Fibroblast of villous mesenchyme (primary cell): ENCODE measurements at places on chromosomes 16 and 17.

- peak; percentile 89 for DNase-seq
These were observed 652 bp upstream of the SLC25A19 start for GRCh38 chr17:75289832-75290337.

GRCh38 chr17:73617501-73617900 lies 26.7 kb downstream of the SDK2 start:
- DNase-seq: no peak

DNA sequence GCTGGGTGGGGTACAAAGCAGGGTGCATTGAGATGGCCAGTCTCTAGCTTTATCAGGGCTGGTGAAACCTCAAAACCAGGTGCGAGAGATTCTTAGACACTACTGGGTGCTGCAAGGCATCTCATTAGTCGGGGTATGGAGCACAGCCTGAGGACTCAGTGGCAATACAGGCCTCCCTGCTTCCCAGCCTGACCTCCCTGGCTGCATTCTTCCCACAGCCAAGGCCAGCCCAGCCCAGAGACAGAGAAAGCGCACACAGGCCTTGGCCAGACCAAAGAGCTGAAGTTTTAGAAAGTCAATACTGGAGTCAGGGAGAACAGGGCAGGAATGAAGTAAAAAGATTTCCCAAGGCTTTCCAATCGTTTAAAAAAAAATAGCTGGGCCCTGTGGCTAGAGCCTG lies 12.5 kb downstream of the HNF1B start:
- no peak for DNase-seq

DNA sequence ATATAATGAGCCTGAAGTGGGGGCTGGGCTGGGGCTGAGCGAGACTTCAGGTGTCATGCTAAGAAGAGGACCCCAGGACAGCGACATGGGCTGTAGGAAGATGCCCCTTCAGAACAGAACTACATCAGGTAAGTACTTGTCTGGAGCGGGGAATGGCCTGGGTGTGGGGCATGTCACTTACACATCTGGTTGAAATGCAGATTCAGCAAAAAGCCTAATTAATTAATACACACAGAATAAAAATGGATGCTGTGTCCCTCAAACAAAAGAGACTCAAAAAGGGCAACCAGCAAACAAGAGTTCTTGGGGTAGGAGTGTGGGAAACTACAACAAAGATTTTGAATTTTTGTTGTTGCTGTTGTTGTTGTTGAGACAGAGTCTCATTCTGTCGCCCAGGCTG lies 11.8 kb downstream of the CMTM2 start:
- DNase-seq: no peak

DNA sequence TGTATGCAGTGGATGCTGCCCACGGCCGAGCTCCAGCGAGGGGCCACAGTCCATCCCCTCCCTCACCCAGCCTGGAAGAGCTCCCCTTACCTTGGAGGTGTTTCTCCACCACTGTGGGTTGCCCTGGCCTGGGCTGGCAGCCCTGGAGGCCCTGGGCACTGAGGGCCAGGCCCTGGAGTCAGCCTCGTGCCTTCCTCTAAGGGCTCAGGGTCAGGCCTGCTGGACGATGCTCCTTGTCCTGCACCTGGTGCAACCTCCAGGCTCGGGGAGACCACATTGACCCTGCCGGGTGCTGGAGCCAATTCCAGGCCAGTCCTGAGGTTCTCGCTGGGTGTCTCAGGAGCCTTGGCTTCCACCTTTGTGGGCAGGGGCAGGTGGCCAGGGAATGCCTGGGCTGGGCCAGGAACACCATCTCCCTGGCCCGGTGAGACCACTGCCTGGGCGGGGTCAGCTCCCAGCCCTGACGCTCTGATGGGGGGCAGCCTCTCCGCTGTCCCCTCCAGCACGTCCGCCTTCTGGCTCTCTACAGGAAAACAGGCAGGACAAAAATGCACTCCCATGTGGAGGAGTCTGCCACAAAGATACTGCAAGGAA lies 10.4 kb downstream of the MYLK3 start:
- no peak for DNase-seq

DNA sequence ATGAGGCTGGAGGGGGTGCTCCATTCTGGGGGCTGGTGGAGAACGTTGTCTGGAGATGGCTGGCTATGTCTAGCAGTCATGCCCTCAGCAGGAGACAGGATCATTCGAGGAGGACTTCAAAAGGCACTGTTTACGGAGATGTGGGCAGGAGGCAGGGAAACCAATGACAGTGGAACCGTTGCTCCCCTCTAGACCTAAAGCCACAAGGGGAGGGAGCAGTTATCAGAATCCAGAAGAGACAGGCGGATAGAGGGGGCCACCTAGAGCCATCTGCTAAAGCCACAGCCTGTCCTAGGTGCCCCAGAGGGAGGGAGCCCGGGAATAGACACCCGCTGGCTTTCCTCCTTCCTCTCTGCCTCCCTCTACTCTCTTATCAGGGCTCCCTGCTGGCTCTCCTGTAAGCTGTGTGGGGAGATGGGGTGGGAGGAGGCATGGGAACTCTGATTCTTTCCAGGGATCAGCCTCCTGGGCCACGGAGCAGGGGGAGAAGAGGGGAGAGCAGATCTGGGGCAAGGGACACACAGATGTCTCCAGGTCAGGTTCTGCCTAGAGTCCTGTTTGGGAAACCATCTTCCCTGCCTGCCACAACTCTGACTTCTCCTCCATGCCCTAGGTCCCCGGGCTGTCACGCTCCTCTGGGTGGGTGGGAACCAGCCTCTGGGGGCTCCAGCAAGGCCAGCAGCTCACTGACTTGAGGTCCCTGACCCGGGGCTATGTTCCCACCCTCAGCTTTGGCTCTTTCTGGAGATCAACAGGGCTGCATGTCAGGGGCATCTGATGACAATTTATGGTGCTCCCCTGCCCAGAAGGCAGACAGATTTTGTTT lies 42.3 kb downstream of the IRX3 start:
- DNase-seq: no peak

- no peak for DNase-seq
These were observed 76.6 kb downstream of the CLEC16A start for GRCh38 chr16:11020792-11021551.

DNA sequence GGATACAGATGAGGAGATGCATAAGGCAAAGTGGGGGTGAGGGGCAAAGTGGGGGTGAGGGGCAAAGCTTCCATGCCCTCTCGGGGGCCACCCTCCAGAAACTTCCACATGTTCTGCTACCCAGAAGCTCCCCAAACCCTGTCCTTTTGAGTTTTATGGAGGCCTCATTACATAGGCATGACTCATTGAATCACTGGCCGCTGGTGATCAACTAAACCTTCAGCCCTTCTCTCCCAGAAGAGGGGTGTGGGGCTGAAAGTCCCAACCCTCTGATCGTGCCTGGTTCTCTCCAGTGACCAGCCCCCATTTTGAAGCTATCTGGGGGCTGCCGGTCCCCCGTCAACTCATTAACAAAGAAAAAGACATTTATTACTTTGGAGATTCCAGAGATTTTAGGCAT lies 27.5 kb downstream of the ITGAE start:
- peak; percentile 56 for DNase-seq

DNA sequence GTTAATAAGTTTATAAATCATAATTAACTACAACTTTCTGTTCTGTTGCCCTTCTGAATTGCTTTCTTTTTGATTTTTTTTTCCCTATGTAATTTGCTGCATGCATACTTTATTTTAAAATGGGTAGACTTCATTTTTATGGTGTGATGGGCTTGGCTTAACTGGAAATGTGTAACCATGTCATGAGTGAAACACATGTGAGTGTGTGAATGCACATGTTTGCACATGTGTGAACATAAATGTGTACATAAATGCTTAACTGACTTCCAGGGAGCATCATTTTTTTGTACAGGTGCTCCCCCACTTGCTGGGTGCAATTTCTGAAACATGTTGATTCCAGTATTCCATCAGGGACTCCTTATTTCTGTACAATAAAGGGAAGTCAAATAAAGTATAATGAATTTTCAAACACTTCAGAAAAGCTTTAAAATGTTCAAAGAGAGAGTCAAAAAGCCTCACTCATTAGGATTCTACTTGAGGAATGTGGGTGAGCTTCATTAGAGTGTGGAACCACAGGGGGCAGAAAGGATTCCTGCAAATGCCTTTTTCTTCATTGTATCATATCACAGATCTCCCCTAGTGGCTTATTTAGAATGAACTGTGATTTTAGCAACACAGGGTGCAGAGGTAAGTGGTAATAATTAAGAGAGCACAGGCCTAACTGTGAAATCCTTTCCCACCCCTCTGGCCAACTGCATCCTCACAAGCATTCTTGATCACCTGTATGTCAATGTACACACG lies 31.7 kb upstream of the CDH11 start:
- DNase-seq: no peak

DNA sequence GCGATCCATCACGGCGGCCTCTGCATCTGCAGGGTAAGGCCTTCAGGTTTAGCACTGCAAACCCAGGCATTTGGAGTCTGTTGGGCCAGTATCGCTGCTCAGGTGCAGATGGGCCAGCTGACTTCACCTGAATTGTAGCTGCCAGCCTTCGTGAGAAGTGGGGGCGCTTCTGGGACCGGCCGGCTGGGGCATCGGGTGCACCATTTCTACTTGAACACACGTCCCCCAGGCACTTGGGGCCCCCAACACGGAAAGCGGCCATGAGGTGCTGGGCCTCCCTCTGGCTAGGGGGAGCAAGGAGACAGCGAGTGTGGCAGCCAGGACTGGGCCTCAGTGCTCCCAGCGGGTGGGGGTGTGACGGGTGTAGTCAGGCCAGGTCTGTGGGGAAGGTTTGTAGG lies 767.6 kb downstream of the KCNJ18 start:
- no peak for DNase-seq

DNA sequence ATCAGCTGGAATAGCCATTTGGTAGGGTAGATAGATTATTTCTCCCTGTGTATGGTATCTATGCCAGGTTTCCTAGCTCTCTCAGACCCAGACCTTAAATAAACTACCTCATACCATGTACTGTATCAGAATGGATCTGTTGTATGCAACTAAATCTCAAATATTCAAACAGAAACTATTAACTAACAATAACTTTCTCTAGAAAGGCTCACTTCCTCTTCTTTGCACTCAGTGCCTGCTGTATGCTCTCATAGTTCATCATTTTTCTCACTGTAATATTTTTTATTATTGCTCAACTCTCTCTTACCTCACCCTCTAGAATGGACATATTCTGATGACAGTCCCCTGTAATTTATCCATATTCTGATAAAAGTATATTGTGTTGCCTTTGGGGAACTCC lies 182.4 kb downstream of the TOX3 start:
- no peak for DNase-seq

DNA sequence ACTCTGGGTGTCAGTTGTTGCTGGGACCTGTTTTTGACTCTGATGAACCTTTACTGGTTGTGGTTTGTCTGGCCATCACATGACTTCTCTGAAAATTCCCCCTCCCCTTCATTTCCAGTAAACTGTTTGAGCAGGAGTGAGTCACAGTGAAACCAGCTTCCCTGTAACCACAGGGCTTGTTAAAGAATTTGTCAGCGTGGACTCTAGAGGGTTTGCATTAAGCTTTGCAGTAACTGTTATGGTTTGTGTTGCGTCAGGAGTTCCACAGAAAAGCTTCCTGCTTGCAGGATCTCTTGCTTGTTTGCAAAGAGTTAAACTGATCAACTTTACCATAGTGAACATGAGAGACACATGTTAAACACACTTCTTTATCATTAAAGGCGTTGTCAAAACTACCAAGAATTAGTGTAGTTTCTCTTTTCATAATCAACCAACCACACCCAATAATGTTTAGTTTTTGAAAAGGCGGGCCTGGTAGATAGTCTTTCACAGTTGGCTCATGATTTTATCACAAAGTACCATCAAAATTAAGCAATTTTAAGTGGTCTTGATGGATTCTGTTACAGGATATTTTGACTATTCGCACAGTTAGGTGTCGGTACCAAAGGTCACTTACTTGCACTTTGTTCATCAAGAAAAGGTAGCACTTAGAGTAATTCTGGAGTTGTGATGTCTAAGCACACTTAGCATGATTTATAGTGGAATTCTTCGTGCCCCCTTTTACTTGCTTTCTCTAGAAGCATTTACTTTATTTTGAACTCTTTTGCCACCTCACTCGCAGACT lies 79.3 kb downstream of the VMP1 start:
- peak; percentile 100 for DNase-seq

GRCh38 chr17:2610195-2611175 lies 17.0 kb downstream of the PAFAH1B1 start:
- DNase-seq: no peak

GRCh38 chr16:29814592-29814991 lies 1.4 kb upstream of the PAGR1 start:
- no peak for DNase-seq

DNA sequence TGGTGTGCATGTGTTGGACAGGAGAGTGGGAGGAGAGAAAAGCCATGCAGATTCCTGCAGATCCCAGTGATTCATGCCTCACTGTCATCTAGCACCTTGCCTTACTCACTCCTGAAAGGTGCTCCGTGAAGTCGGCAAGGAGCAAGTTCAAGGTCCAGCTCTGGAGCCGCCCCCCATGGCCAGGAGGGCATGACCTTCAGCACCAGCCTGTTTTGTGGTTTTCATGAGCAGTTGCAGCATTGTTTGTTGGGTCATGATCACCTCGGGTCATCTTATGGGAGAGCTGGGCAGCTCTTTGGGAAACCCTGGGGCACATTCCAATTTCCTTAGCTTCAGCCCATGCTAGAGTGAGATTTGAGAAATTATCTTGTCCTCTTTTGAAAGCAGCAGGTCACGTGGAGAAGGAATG lies 137.5 kb upstream of the IRX3 start:
- no peak for DNase-seq

DNA sequence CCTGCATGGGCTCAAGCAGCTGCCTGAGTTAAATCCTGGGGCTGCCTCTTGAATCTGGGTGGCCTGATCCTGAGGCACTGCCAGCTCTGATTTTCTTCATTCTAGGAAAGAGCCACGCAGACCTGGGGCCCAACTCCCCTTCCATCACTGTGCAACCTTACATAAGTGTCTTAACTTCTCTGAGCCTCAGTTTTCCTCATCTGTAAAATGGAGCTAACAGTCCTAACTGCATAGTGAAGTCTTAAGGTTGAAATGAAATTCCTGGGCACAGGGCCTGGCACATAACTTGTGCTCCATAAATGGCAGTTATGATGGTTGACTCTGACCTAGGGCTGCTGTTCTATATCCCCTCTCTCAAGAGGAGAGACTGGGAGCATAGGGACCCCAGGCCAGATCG lies 236.6 kb downstream of the GSG1L start:
- no peak for DNase-seq

- DNase-seq: peak; percentile 45
These were observed 12.0 kb downstream of the SP2 start for GRCh38 chr17:47907932-47908562.

DNA sequence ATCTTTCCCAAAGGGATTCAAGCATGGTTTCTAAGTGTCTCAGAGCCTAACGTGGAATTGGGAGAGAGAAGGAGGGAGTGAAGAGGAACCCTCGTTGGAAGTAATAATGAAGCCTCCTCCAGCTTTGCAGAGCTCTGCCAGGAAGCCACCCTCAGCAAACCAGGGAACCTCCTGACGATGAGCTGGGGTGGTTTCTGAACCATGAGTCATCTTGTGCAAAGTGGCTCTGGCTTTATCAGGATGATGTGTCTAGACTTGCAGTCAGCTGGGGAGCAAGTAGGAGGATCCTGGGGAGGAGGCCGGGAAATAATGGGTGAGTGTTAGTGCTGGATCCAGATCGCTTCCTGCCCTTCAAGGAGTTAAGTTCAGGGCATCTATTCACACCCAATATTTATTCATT lies 191.7 kb upstream of the RBFOX1 start:
- no peak for DNase-seq

- DNase-seq: no peak
These were observed 8.9 kb upstream of the NME1 start for GRCh38 chr17:51144266-51145022.

GRCh38 chr16:80047842-80048241 lies 447.3 kb upstream of the MAF start:
- no peak for DNase-seq

- no peak for DNase-seq
These were observed 11.2 kb downstream of the CD300LB start for GRCh38 chr17:74520016-74520434.
